Skeletal muscle cell (primary cell): ENCODE measurements at places on chromosomes 2 and 18.
A peak's percentile ranks its signal among the peaks of the same experiment; 100 is the strongest.

DNA sequence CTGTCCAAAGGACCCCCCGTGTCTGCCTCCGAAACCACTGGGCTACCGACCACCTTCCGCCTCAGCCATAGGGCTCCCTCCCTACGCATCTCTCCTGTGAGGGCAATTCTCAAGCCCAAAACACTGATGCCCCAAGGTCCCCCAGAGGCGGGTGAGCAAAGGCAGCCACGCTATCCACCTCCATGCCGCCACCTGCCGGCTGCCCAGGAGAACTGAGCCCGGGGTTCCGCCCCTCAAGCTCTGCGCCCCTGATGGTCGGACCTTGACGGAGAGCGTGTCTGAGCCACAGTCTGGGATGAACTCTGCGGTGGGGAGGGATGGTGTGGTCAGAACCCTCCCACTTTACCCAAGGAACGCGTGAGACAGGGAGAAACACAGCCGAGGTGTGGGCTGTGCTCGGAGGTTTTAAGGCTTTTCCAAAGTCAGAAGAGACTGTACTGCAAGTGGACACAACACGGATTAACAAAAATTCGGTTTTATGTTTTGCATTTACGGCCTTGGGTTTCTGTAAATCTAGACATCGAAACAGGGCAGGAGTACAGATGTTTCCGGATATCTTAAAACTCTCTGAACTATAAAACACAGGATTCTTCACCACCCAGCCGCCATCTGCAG, 114.1 kb downstream of the ZNF516 start:
- DNase-seq, result no peak

DNA sequence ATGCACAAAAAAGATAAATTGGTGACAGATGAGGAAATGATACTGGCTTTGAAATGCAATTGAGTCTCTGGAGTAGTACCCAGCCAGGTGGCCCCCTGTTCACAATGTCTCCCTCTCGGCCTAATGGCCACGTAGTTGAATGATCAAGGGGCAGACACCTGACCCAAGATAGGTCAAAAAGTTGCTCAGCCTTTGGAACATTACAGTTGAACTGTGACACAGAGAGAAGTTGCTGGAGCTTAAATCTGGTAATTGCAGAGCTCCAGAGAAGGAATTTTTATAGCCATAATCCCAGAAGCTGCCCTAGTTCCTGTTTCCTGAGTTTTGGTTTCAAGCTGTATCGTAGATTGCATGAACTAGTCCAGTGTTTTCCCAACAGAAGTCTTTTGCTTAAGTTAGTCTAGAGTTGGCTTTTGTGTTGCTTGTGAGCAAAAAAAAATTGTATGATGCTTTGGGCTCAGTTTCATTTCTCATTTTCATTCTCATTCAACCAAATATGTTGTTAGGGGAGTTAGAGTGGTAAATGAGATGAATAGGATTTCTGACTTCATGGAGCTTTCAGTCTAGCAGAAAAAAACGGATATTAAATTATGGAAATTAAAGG, 117.9 kb downstream of the CSRNP3 start:
- no peak for DNase-seq

- peak; percentile 73 for DNase-seq
Observed at GRCh38 chr2:238727585-238728329, 120.1 kb upstream of the TWIST2 start.

DNA sequence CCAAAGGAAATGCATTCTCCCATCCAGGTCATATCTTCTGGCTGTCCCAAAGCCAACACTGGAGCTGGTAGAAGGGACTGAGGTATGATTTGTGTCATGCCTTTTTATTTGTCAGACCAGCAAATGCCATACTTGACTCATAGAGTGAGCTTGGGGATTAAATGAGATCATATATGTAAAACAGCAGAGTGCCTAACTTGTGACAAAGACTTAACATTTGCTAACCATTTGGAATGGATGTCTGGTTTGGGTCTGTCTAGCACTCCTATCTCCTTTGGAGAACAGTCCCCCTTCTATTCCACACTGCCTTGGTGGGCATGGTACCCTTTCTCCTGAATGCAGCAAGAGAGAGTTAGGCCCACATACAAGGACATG, 128.5 kb upstream of the LGALSL start:
- no peak for DNase-seq

GRCh38 chr18:76505614-76506013, 10.6 kb upstream of the ZNF516 start:
- no peak for DNase-seq

DNA sequence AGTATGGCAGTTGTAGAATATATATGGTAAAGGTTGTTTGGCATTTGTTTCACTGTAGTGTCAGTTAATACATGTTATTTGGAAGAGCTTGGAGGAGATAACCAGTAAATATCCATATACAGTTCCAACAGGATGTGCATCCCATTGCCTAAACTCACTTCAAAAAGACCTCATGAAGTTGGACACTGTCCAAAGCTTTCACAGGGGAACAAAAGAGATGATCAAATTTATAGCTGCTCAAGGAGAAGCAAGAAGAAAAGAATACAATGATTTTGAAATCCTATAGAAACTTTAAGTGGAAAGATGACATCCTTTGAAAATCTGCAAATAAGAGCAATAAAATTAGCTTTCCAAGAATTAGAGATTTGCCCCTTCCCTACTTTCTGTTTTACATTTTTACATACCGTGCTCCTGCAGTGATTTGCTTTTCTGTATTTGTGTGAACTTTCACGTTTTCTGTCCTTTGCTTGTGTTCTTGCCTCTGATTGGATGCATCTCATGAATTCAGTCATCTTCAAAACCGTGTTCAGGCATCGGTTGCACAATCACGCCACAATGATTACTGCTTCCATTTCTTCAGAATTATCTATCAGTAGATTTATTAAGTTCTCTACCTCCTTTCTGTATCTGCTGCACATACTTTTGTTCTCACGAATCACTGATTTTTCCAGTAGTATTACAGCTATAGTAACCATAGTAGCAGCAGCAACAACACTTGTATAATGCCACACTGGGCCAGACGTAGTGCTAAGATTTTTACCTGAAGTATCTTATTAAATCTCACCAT, 83.8 kb downstream of the PARD3B start:
- peak; percentile 54 for DNase-seq

DNA sequence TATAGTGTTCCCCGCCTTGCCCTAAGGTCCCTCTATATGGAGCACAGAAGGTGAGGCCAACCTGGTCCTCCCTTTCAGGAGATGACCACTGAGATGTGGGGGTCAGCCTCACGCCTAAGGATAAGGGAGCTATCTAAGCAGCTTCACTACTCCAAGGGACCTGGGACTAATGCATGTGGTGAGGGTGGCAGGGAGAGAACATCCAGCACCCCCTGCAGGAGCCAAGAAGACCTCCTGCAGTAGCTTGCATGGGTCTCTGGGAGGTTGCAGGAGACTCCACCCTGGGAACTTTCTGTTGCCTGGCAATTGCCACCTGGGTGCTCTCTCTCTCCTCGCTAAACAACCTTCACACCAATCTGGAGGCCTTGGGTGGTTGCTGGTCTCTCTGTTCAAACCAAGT, 93.0 kb upstream of the KLHL29 start:
- no peak for DNase-seq

DNA sequence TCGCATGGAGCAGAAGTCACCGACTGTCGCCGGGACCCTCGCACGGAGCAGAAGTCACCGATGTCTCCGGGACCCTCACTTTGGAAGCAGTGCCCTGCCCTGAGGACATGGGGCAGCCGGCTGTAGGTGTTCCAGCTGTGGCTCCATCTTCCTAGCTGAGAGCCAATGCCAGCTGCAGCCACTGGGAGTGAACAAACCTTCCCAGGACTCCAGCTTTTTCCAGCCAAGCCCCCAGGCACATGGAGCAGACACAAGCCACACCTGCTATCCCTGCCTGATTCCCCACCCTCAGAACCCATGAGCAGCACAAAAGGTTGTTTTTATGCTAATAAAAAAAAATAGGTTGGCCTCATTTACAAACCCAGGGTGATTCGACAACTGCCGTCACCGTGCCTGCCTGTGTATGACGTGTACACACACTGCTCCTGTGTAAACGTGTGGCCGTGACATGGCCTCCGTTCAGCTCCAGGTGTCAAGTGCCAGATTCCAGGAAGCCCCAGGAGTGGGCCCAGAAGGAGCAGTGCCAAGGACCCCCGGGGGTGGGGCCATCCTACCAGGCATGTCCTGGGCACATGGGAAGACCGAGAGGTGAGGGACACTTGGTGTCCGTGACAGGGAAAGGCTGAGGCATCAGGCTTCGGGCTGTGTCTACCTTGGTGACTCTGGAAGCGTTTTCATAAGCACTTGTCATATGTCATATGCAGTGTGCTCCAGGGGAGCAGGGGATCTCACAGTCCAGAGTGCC, 91.5 kb downstream of the EIPR1 start:
- DNase-seq, result no peak

- peak; percentile 83 for DNase-seq
Observed at GRCh38 chr2:31384351-31384750, 30.2 kb downstream of the XDH start.

DNA sequence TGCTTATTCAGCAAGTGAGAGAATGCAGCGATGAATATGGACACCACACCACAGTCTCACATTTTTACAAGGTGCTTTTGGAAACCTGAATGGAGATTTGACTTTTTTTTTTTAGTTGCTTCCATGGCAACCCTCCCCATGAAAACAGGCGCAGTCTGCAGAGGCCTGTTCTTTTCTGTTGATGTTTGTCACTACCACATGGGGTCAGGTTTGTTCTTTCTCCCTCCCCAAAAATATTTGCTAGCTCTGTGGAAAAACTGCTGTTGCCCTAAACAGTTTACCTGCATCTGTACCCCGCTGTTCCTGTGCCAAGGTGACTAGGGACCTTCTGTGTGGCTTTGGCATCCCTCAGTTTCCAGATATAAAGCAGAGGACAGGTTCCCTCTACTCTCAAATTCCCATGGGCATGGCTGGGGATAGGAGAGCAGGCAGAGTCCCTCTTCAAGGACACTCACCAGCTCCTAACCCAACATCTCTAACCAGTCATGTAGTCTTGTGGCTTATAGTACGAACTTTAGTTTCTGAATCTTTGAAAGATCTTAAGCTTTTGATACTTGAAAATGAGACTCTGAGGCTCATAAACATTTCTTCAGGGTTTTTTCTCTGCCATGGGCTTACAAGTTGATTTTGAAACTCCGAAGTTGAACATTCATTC, 14.7 kb upstream of the MAPRE2 start:
- DNase-seq, result no peak

DNA sequence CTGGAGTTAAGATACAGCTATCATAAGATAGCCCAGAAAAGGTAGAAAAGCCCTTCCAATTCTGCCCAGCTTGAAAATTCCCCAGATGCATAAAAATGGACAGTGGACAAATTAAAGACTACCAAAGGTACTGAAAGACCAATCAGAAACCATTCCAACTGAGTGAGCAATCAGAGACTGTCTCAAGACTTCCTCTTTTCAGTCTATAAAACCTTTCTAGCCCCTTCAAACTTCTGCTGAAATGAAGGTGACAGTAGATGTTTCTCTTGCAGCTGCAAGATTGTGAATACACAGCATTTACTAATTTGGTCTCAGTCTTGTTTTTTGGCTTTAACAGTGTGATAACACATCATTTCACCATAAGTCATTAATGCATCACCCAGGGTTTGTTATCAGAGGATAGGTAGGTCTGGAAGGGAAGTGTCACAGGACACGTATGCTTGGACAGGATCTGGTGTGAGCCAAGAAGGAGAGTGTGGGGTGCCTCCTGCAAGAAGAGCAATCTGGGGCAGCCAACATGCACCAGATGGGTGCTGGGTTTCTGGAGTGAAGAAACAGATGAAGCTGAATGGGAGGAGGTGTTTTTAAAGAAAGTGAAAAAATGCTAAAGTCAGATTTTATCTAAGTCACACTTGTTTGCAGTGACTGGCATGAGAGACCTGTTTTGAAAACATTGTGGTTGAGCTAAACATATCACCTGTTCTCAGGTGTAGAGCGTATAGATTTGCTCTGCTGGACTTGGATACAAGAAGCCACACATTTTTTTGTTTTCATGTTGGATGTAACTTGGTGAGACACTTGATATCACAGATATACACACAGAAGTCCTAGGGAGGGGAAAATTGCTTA, 75.3 kb upstream of the DDX18 start:
- DNase-seq, result no peak

DNA sequence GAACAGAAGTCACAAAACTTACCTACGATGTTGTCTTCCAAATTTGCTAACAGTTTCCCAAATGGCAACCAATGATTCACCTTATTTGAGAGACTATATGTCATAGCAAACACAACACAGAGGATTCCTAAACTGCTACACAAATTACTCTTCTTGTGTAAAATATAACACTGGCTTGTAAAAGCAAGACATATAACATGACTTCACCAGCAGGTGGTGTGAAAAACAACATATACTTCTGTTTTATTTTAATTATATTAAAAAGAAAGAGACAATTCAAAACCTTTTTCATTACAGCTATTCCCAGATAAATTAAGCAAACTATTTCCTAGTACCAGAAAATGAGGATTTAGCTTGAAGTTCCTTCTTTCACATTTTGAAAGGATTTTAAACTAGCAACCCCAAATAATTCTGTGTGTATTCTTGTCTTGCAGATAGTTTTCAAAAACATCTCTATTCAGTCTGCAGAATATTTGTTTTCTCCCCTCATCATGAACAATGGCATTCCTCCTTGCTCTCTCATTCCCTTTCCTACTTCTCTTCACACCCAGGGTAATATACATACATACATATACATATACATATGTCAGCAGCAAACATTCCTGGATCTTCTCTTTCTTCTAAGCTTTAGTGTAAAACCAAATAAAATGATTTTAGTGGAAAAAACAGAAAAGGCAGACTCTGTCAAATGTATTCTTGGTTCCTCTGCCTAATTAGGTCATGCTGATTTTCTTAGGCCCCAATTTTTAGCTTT, 62.1 kb downstream of the SCN3A start:
- no peak for DNase-seq

DNA sequence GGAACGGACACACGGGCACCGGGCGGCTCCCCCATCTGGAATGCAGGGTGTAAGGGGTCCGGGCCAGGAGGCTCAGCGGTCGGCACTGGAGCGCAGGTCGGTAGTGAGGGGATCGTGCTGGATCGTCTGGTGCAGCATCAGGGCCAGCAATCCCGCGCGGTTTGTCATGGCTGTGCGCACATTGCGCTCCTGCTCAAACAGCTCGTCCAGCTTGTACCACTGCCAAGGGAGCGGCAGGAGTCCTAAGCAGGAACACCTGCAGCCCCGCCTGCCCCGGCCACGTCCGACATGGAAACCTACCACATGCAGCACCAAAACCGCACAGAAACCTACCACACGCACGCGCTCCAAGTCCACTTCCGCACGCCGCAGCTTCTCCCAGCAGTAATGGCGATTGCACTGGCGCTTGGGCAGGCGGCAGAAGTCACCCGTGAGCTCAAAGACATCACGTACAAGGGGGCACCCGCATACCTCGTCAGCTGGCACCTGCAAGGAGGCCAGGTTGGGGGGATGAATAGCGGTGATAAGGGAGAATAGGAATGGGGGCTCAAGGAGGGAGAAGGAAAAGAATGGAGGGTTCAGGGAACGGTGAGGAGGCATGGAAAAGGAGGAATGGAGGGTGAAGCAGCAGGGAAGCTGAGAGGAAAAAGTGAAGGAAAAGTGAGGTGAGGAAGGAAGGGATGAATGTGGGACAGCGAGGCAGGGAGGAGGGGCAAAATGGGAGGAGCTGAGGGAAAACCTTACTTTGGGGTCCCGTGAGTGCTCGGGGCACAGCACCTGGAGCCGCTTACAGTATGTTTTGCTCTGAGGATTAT, 1.4 kb upstream of the MBD1 start:
- no peak for DNase-seq
